T-helper 17 cell (primary cell): ENCODE measurements at places on chromosomes 1 and 21. TPM values are rescaled to one million over a fixed set of nuclear protein-coding genes. Genes with fewer than 3 reads are reported as not detected.
A peak's percentile ranks its signal among the peaks of the same experiment; 100 is the strongest.

GRCh38 chr1:214290424-214291037 is 9.6 kb downstream of the SMYD2 start:
- no peak for DNase-seq

Gene PPM1J
- 0.42 TPM for total RNA-seq

Gene MCOLN3
- total RNA-seq: 5.1 TPM

DNA sequence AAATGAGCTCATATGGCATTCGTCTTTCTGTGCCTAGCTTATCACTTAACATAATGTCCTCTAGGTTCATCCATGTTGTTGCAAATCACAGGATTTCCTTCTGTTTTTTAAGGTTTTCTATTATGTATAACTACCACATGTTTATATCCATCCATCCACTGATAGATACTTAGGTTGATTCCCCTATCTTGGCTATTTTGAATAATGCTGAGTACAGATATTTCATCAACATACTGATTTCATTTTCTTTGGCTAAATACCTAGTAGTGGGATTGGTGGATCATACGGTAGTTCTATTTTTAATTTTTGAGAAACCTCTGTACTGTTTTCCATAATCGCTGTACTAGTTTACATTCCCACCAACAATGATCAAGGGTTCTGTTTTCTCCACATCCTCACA is 45.0 kb downstream of the GORAB start:
- no peak for DNase-seq

Gene BRDT
- not detected for total RNA-seq

Gene AMY1B
- not detected for total RNA-seq

DNA sequence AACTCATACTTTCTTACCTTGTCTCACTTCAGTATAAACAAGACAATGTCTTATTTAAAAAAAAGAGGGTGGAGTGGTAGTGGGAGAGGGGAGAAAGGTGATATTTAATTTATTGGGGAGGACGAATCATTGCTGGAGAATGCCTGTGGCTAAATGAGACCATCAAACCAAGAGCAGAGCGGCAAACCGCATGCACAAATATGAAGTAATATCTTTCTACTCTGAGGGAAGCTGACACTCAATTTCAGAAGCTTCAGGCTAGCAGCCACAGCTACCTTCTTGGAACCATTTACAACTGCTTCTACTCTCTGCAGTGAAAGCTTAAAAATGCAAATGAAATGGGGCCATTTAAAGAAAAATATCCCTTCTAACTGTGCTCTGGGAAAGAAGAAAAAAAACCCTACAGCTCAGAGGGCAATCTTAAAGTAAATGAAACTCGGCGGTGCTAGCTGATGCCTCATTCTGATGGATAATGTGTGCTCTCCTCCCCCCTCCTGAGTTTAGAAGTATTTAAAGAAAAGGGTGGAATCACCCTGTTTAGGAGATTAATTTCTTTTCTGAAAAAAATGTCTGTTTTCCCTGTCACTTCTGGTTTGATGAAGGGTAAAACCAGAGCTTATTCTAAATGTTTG is 178.2 kb upstream of the CAMK1G start:
- no peak for DNase-seq

Gene SMPDL3B
- total RNA-seq: not detected

DNA sequence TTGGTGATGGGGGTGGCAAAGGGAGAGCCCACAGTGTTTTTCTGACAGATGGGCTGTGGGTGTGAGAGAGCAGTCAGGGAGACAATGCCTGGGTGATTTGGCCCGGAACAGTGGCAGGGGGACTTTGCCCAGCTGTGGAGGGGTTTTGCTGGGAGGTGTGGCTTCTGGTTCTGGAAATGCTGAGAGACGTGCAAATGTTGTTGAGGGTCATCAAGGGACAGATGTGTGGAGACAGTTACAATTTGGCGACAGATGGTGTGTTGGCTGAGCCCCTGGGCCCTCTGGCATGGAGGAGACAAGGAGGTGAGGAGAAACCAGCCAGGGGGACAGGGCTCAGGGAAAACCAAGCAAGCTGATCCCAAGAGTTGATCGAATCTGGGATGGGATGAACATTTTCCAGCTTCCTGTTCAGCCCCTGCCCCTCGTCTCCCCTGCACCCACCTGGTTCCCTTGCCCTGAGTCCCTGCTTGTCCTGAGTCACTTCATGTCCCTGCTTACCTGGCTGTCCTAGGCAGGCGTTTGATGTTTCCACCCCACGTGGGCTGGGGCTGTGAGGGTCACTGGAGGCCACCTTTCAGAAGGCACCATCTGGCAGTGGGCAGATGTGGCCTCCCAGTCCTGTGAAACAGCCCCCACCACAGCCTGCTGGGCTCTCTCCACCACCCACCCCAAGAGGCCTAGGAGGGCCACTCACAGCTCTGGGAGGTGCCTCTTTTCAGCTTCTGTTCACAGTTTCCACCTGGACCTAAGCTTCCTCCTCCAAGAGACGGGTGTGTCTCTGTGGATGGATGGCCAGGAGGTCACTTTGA is 15.8 kb upstream of the ZNF678 start:
- no peak for DNase-seq

DNA sequence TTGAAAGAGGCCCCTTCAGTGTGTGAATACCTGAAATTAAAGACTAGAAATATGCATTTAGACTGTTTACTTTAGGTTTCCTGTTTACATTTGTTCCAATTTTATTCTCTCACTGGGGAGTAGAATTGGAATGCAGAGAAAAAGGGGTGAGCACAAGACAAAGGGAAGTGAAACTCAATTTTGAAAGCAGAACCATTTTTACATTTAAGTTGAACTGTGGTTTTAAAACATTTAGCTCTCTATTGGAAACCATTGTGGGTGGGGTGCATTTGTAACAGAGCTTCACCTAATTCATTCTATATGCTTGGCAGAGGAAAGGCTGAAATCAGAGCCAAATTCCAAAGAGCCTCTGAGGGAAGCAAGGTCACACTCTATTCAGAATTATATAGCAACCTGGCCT is 235.3 kb upstream of the C1orf105 start:
- no peak for DNase-seq

DNA sequence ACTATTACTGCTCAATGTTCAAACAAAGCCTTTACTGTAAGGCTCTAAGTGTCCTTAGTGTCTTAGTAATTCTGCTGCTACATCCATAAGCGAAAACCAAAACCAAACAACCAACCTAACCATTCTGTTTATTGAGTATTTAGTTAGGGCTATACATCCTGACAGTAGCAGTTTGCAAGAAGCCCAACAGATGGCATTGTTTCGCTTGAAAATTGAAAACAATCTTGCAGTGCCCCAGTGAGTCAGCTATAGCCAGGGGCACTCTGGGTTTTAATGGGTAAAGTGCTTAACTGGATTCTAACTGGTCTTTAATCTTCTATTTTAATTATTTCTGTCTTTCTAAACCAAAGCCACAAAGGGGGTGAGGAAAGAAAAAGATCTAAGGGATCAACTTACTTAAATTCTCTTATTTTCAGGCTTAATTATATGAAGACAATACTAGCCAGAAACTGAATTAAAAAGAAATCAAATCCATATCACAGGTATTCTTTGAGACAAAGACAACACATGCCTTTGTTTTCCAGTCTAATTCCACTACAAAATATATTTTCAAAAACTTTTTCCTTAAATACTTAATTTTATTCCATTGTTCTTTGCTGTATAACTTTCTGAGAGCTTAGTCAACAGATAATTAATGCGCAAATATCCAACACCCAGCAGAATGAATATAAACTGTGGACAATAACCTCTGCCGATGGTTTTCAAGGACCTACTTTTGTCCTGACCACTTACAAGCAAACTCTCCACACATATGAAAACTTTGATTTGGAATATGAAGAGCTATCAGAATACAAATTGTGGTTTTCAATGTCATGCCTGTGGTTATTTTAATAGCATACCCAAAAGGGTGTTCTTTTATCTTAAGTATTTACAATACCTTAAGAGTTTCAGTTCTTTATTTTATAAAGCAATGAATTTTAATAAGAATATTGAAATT is 15.2 kb downstream of the POGZ start:
- peak; percentile 34 for DNase-seq

DNA sequence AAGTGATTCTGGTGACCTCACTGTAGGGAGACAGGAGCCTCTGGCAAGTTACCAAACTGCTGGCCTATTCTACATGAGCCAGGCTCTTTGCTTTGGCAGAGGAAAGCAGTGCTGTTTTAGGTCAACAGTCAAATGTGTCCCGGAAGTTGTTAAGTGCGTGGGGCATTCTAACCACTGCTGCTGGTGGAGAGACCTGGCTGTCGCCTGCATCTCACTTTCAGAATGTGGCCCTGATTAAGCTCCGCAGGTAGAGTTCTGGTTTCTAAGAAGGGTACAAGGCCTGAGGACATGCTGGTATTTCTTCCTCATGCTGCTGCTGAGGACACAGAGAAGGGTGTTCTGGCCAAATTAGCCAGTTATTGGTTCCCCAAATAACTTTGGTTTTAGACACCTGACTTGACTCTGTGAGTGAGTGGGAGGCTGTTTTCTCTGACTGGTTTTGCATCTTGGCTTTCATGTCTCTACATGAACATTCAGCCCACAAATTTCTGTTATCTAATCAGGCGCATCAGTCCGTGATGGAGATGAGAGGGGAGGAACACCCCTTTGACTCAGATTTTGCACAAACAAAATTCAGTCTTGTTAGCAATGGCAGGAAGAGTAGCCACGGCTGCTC is 120.8 kb downstream of the LMO4 start:
- DNase-seq: no peak

Gene CDC20
- total RNA-seq: 0.97 TPM

GRCh38 chr1:96492236-96492635 is 229.3 kb upstream of the PTBP2 start:
- no peak for DNase-seq

Gene CELA3B
- not detected for total RNA-seq

GRCh38 chr1:243179720-243180119 is 75.4 kb downstream of the CEP170 start:
- no peak for DNase-seq

Gene UTS2
- total RNA-seq: 2.2 TPM

DNA sequence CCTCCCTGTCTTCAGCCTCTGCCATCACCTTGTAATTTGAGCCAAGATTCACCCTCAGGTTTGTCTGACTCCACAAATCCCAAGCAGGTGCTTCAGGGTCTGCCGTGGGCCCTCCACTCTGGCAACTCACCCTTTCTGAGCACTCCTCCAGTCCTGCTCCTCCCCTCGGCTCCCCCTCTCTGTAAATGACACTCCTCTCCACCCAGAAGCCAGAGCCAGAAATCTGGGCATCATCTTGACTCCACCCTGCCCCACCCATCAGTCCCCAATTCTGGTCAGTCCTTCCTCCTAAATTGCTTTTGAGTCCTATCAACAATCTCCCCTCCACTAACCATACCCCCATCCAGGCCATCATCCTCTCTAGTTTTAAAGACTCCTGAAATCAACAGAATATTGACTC is 40.5 kb downstream of the RCSD1 start:
- no peak for DNase-seq

- no peak for DNase-seq
Observed at GRCh38 chr1:15272009-15272781, 25.2 kb downstream of the FHAD1 start.

DNA sequence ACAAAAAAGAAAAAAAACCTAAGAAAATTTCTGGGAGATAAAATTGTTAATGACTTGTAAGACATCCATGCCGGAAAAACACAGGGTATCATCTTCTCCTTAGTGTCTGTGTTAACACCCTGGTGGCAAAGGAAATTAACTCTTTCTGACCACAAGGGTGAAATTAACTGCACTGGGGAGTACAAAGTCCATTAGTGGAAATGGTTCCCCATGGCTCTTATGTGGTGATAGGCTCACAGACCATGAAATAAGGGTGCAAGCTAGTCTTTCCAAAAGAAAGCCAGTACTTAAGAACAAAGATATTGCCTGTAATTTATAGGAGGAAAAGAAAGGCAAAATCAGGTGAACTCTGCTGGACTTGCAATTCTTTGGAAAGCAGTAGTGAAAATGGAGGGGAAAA is 185.4 kb downstream of the LRRIQ3 start:
- no peak for DNase-seq

DNA sequence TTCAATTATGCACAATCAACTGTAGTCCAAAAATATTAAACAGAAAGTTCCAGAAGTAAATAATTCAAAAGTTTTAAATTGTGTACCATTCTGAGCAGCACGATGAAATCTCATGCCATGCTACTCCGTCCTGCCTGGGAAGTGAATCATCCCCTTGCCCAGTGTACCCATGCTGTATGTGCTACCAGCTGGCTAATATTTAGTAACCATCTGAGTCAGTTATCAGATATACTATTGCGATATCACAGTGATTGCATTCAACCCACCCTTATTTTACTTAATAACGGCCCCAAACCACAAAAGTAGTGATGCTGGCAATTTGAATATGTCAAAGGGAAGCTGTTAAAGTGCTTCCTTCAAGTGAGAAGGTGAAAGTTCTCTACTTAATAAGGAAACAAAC is 56.2 kb downstream of the EVI5 start:
- no peak for DNase-seq

GRCh38 chr1:228695015-228695955 is 40.0 kb upstream of the RHOU start:
- DNase-seq: no peak

DNA sequence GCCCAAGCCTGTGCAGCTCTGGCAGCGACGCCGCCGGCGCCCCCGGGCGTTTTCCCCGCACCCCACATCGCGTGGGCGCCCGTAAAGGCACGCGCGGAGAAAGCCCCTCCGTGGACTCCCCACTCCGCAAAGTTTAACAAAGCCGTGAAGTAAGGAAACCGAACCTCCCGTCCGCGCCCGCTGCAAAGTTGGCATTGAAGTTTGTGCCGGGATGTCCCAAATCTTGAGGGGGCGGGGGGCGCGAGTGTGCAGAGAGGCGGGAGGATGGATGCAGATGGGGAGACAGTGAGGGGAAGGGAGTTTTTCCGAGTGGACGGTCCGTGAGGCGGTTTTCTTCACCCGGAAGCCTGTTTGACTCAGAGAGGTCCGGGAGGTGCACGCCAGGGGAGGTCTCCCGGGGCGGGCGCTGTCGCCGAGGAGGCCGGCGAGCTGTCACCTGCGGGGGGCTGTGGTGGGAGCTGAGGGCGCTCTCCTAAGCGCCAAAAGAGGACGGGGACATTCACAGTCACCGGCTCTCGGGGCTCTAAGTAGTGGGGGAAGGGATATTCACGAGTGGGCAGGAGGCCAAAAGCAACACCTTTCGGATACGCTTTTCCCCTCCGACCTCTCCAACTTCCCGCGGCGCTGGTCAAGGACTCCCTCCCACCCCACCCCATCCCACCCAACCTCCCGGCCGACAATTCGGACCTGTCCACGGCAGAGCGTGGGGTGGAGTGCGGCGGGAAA is 1.3 kb downstream of the WLS start:
- DNase-seq: no peak

Gene CACHD1
- total RNA-seq: not detected

DNA sequence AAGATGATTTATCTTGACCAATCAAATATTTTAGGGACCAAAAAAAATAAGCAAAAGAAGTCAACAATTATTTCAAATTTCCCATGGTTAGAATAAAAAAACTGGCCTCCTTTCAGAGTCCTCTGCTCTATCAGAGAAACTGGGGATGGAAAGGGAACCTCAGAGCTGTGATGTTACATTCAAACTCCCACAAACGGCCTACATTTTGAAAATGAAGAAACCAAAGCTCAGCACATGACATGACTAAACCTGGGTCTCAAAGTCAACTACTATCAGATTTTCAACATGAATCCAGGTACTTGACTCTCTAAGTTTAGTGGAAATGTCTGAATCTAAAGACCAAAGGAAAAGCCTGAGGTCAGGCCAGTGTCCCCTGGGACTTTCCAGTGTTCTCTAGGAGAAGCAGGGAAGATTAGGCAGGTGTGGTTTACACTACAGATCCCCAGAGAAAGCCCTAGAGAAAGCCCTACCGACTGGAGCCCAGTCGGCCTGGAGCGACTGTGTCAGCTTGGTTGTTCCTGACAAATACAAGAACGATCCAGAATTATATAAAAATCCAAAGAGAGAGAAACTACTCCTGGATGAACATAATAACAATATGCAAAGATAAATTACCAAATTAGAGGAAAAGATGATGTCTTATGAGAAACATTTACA is 24.8 kb downstream of the JAK1 start:
- no peak for DNase-seq
